ENCODE measurements at places on chromosomes 2 and 18. TPM values are rescaled to one million over a fixed set of nuclear protein-coding genes. Genes with fewer than 3 reads are reported as not detected.

LTBP1 gene
- total RNA-seq, result 34.8 TPM

MYOM1 gene
- total RNA-seq, result 0.13 TPM

MEP1B gene
- total RNA-seq, result 0.05 TPM

MAP4K3 gene
- 23.4 TPM for total RNA-seq

IL1F10 gene
- not detected for total RNA-seq

LYG2 gene
- not detected for total RNA-seq

SDC1 gene
- total RNA-seq, result 144 TPM

C2orf80 gene
- not detected for total RNA-seq

DNAH7 gene
- total RNA-seq, result 1.0 TPM

DSG1 gene
- not detected for total RNA-seq

ELOA2 gene
- total RNA-seq, result not detected

SLC30A3 gene
- 3.3 TPM for total RNA-seq

CHRNG gene
- not detected for total RNA-seq

UGT1A3 gene
- total RNA-seq, result not detected

GPBAR1 gene
- total RNA-seq, result 0.33 TPM

IL37 gene
- total RNA-seq, result not detected

SLC4A3 gene
- 2.9 TPM for total RNA-seq

GPR35 gene
- total RNA-seq, result 0.83 TPM

Measured in A549 treated with dexamethasone at 1 μM for 4 hours (cell line).